ENCODE measurements at places on chromosomes 3 and 15. TPM values are rescaled to one million over a fixed set of nuclear protein-coding genes. Genes with fewer than 3 reads are reported as not detected.

- DNase-seq = no peak
Observed at GRCh38 chr3:147428326-147428725, 19.2 kb downstream of the ZIC1 start.

GRCh38 chr15:75313116-75313845 is 22.6 kb upstream of the COMMD4 start:
- no peak for DNase-seq

GRCh38 chr3:172525116-172525613 is 1.9 kb upstream of the TNFSF10 start:
- DNase-seq = no peak

DNA sequence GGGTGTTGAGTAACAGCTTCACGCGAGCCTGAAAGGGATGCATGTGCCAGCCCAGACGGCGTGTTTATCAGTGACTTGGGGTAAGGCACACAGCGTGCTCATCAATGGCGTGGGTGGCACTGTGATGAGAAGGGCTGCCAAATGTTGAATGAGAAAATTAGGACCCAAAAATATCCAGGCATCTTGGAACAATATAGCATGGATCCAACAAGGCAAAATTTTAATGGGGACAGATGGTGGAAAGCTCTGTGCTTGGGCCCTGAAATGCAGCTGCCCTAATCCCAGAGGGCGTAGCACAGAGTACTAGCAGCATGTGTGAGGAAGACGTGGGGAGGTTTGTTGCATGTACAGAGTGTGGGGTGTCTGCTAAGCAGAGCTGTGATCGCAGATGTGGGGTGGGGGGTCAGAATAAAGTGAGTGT is 48.9 kb downstream of the SSUH2 start:
- no peak for DNase-seq

DNA sequence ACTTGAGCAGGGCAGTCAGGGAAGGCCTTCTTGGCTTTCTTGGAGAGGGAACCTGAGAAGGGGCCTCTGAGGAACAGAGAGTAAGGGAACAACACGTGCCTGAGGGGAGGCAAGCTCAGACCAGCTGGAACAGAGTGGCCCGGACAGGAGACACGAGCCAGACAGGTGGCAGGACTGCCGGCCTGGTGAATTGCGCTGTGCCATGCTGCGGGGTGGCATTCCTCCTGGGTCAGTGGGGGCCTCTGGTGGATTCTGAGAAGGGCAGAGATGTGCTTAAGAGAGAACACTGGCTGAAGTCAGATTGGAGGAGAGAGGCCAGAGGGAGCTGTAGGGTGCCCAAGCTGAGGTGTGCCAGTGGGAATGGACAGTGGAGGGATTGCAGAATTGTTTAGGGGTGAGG is 4.9 kb downstream of the CHAC1 start:
- no peak for DNase-seq

DNA sequence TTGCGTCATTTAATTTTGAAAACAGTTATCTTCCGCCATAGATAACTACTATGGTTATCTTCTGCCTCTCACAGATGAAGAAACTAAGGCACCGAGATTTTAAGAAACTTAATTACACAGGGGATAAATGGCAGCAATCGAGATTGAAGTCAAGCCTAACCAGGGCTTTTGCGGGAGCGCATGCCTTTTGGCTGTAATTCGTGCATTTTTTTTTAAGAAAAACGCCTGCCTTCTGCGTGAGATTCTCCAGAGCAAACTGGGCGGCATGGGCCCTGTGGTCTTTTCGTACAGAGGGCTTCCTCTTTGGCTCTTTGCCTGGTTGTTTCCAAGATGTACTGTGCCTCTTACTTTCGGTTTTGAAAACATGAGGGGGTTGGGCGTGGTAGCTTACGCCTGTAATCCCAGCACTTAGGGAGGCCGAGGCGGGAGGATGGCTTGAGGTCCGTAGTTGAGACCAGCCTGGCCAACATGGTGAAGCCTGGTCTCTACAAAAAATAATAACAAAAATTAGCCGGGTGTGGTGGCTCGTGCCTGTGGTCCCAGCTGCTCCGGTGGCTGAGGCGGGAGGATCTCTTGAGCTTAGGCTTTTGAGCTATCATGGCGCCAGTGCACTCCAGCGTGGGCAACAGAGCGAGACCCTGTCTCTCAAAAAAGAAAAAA is 1.2 kb downstream of the B2M start:
- DNase-seq = peak; percentile 92

DNA sequence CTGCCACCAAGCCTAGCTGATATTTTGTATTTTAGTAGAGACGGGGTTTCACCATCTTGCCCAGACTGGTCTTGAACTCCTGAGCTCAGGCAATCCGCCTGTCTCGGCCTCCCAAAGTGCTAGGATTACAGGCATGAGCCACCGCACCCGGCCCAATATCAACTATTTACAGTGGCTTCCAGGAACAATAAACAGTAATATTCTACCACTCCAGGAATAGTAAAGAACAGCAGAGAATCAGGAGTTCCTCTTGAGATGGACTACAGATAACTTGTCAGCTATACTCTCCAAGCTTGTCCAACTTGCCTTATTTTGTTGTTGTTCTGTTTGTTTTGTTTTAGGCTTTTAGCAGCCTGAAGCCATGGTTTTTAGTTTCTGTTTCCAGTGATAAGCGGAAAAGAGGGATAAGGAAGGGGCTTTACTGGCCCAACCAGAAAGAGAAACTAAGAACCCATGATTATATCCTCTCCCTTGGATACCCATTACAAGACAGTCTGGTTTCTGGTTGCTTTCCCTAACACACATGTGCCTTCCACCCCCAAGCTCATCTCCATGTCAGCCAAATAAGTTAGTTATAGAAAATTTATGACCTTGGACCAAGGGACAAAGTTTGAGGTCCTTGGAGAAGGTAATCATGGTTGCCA is 36.7 kb downstream of the ARHGEF3 start:
- DNase-seq = no peak

- DNase-seq = no peak
Observed at GRCh38 chr3:180048103-180048502, 11.4 kb upstream of the PEX5L start.

DNA sequence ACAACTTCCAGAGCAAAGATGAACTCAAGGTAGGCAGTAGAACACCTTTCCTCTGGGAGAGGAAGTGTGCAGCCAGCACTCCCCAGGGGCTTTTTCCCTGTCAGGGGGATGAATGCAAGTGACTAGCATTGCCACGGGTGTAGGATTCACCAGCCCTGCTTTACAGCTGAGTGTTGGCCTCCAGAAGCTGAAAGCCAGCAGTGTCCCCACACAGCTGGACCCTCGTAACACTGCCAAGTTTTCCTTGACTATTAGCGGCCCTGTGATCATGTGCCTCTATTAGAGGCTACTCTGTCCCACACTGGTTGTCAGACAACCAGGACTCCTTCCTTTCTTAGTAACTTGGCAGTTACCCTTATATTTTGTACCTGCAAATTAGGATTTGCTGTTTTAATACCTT is 104.9 kb upstream of the MANF start:
- DNase-seq = no peak

- DNase-seq = no peak
Observed at GRCh38 chr15:33730815-33731214, 237.5 kb upstream of the CHRM5 start.

DNA sequence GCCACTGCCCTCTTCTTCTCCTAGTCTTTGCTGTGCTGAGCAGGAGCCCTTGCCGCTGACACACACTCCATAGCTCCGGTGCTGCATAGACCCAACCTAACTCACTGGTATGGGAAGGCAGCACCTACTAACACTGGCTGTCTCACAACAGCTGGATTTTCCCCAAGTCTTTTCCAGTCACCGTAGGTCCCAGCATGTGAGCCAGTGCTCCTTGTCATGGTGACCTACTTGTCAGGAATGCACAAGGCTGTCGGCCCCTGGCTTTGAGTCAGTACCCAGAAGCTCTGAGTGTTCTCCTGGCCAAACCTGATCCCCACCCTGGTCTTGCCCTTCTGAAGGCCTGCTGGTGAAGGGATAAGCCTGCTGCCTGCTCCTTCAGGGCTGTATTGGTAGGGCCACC is 25.7 kb downstream of the AMOTL2 start:
- DNase-seq = no peak

GRCh38 chr3:359672-360071 is 163.1 kb downstream of the CHL1 start:
- no peak for DNase-seq

DNA sequence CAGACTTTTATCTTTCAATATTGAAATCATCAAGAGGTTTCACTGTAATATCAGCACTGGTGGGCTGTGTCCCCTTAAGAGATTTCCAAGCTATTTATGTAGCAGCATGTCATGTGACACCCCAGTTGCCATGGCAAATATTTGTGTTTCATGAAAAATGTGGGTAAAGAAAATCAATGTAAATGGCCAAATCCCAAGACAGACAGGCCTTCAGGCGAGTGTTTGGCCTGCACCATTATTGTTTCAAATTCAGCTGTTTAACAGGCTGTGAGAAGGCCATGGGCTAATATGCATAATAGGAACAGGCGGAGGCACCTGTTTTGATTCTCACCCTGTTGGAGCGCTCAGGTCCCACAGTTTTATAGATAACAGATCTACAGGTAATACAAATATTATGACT is 104.2 kb downstream of the IQCH start:
- no peak for DNase-seq

- no peak for DNase-seq
Observed at GRCh38 chr3:152208439-152208838, 60.3 kb upstream of the MBNL1 start.

- no peak for DNase-seq
Observed at GRCh38 chr15:66722757-66723540, 20.9 kb downstream of the SMAD6 start.

GRCh38 chr3:189568961-189569360 is 62.2 kb upstream of the TP63 start:
- no peak for DNase-seq

The TGM4 gene
- total RNA-seq = not detected

The GATA2 gene
- total RNA-seq = 21.4 TPM

The CHL1 gene
- total RNA-seq = 14.9 TPM

The CSPG5 gene
- total RNA-seq = 0.60 TPM

The GPR15 gene
- total RNA-seq = not detected

The DOCK3 gene
- 4.3 TPM for total RNA-seq

The KY gene
- total RNA-seq = 6.8 TPM

The CCDC54 gene
- not detected for total RNA-seq

The A4GNT gene
- not detected for total RNA-seq

All from heart right ventricle (tissue), 16 donors.